ENCODE measurements at places on chromosomes 2 and 18. TPM values are rescaled to one million over a fixed set of nuclear protein-coding genes. Genes with fewer than 3 reads are reported as not detected.

- no peak for DNase-seq
These were observed 22.2 kb upstream of the NAB1 start for GRCh38 chr2:190626641-190627210.

GRCh38 chr2:24276349-24276899 lies 83.9 kb downstream of the ITSN2 start:
- no peak for DNase-seq

DUSP19 gene
- total RNA-seq, result 7.5 TPM

GRCh38 chr2:112923237-112923966 lies 12.4 kb downstream of the IL37 start:
- peak; percentile 64 for DNase-seq

GRCh38 chr2:68776124-68776523 lies 41.5 kb downstream of the ARHGAP25 start:
- DNase-seq, result peak; percentile 50

- DNase-seq, result no peak
These were observed 63.4 kb downstream of the NCKAP5 start for GRCh38 chr2:133504566-133505505.

DNA sequence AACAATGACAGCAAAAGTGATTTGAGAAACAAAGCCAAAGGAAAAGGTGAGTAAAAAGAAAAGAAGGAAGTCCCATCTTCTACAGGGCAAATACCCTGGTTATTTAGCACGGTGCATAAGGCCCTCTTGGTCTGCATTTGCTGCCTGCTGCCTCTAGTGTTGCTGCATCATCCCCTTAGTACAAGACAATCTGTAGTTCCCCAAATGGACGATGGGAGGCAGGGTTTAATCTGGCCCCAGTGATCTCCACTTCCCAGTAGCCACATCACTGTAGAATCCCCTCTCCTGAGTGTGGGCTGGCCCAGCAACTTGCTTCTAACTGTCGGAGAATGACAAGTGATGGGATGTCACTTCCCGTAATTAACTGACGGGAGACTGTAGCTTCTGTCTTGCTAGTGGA lies 85.1 kb downstream of the CTAGE1 start:
- DNase-seq, result peak; percentile 62
